Stimulated activated CD8-positive, alpha-beta memory T cell treated with anti-CD3 and anti-CD28 coated beads, Interleukin-15, amount 100 ng/mL, for 24 hours (primary cell): ENCODE measurements at places on chromosomes 2 and 18.

GRCh38 chr2:72810165-72810564 lies 15.7 kb downstream of the EXOC6B start:
- DNase-seq, result no peak

DNA sequence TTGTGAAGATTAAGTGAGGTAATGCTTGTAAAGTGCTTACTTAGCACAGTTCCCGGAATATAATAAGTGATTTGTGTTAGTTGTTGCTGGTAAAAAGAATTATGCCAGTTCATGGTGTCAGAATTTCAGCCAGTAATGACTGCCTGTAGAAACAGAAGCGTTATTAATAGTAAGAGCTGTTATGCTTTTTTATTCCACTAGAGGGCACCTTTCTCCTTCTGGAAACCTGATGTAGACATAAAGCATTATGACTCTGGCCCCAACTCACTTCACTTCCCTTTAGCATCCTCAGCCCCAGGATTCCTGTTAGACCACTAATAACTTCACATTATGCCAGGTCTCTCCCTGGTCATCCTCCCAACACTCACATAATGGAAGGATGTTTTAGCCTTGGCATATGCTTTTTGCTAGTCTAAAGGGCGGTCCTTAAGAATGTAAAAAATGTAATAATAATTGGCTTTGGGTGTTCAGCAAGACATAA lies 34.9 kb downstream of the C18orf54 start:
- DNase-seq, result no peak

- DNase-seq, result no peak
Measured at GRCh38 chr18:79596446-79597175, 83.0 kb upstream of the CTDP1 start.

DNA sequence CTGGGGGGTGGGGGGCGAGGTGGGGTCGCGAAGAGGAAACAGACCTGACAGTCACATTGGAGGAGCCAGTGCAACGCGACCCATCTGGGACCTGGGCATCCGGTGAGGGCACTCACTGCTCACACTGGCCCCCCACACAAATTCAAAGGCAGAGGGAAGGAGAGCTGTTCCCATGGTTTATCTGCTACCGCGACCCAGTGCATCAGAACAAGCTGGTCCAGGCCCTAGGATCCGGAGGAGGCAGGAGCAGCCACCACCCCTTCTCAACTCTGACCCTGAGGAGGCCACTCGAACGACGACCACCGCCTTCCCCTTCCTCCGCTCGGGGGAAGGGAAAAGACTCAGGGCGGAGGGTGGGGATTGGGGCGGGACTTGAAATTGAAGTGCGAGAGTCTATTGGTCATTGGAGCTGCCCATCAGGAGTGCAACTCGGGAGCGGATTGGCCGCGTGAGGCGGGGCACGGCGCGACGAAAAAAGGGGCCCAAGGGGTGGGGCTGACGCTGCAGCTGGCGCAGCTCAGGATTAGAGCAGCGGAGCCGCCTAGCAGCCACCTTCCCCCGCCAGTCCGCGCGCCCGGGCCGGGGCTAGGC lies at the start of gene CDK5R2:
Gene CDK5R2, plus strand, starts transcription at position 526 of the 591 bp plus-strand sequence. CDS start 155 bp downstream, outside the sequence.
- peak; percentile 56 for DNase-seq

DNA sequence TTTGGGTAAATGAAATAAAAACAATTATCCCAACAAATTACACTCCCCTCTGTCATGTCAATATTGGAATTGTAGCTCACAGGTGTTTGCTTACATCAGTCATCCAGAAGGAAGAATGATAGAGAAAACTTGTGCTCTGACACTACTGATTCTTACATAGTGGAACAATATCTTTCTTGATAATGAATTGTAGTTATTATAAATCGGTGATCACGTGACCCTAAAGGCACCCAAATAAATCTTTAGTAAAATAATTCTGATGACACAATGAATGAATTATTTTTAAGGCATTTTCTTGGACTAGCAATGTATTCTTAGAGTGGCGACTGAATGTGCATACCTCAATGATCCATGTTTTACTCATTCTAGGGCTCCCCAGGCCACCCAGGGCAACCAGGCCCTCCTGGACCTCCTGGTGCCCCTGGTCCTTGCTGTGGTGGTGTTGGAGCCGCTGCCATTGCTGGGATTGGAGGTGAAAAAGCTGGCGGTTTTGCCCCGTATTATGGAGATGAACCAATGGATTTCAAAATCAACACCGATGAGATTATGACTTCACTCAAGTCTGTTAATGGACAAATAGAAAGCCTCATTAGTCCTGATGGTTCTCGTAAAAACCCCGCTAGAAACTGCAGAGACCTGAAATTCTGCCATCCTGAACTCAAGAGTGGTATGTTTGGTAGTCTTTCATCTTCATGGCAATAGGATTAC lies 34.5 kb downstream of the COL3A1 start:
- DNase-seq, result no peak
